ENCODE measurements at places on chromosomes 3 and 15.

GRCh38 chr3:149618151-149619123 lies 39.4 kb downstream of the WWTR1 start:
- peak; percentile 25 for DNase-seq

DNA sequence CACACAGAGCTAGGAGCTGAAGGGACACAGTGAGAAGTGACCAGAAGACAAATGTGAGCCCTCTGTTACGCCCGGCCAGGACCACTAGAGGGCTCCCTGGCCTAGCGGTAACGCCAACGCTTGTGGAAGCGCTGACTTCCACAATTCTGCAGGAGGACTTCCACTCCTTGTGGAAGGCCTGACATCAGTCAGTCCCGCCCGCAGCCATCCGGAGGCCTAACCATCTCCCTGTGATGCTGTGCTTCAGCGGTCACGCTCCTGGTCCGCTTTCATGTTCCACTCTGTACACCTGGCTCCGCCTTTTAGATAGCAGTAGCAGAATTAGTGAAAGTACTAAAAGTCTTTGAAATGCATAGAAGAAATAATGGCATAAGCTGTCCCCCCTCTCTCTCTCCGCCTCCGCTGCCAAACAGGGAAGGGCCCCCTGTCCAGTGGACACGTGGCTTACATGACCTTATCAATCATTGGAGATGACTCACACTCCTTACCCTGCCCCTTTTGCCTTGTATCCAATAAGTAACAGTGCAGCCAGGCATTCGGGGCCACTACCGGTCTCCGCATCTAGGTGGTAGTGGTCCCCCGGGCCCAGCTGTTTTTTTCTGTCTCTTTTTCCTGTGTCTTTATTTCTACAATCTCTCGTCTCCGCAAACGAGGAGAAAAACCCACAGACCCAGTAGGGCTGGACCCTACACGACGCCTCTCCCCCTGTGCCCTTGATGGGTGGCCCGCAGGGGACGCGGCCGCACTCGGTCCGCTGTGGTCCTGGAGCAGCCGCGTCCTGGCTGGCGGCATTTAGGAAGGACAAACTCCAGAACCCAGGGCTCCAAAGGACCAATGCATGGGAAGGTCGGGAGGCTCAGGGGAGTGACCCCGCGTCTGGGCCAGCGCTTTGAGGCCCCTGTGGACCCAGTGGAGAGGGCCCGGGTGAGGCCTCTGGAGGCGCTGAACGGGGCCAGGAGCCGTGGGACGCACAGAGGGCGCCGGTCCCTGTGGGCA lies 27.0 kb upstream of the RPL32 start:
- DNase-seq, result peak; percentile 83

- DNase-seq, result no peak
Observed at GRCh38 chr3:61194892-61195538, 56.2 kb downstream of the FHIT start.

GRCh38 chr3:172052405-172052804 lies 13.0 kb downstream of the FNDC3B start:
- no peak for DNase-seq

DNA sequence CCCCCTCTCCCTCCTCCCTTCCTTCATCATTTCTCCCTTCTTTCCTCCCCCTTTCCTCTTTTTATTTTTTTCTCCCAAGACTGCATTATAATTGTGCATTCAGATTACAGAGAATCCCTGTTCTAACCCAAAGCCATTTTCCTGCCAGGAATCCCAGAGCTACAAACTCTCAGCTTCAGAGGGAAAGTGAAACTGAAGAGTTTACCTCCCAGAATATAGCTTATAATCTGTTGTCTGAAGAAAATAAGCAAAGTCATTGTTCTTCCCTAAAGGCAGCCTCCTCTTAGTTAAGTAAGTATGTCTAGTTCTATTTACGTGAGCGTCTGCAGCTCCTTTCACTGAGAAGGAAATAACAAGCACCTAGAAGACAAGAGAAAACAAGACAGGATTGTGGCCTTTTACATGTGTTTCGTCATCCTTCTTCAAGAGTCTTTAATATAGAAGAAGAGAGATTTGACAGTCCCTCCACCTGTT lies 97.2 kb downstream of the CHST2 start:
- DNase-seq, result peak; percentile 7

- DNase-seq, result no peak
Observed at GRCh38 chr3:61776390-61776789, 215.0 kb downstream of the PTPRG start.

GRCh38 chr3:157500232-157500631 lies 3.0 kb downstream of the VEPH1 start:
- no peak for DNase-seq

DNA sequence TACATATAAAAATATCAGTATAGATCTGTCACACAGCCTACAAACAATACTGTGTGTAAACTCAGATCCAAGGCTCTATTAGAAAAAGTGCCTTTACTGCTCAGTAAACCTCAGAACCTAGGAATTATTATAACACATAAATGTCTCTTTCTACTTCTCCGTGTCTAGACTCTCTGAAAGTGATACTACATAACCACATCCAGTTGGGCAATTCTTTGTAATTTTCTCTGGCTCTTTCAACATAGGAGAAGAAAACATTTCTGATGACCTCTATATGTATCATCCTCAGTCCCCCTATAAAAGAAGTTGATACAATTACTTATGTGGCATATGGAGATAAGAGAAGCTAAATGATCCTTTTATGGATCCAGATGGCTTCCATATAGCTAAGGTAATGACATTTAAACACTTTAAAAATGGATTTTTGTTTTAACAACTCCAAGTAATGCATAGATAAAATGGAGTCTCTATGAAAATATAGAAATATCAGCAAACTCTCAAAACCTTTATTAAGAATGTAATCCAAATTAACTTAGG lies 104.5 kb downstream of the LSAMP start:
- DNase-seq, result peak; percentile 44

DNA sequence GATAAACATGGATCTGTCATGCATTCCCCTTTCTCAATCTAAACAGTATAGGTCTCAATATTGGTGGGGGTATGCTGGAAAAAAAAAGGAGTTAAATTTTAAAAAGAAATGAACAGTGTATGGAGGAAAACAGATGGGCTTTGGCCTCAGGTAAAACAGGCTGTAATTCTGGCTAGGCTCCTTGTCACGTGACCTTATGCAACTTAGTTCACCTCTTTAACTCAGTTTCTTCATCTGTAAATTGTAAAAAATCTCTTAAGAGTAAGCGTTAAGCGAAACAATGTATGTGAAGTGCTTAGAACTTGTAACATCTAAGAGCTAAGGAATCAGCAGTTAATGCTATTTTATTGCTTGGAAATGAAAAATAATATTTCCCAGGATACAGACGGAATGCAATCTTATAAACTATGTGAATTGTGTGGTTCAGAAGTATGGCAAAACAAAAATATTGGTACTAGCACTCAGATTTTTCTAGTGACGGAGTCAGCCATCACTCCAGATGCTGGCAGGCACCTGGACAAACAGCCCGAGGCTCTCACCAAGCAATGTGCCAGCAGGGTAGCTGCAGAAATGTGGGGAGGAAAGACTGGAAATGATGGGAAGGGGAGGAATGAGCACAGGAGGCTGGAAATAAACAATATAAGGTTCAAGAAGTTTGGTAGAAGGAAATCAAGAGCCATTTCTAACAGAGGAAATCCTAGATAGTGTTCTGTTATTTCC lies 172.8 kb downstream of the USP13 start:
- DNase-seq, result no peak

- DNase-seq, result no peak
Observed at GRCh38 chr3:160870327-160870726, 114.3 kb downstream of the PPM1L start.

GRCh38 chr15:42510258-42511006 lies 15.0 kb downstream of the SNAP23 start:
- DNase-seq, result no peak

- no peak for DNase-seq
Observed at GRCh38 chr3:187265461-187265955, 26.0 kb downstream of the MASP1 start.

- DNase-seq, result peak; percentile 30
Observed at GRCh38 chr15:57031605-57032004, 113.2 kb downstream of the TCF12 start.

DNA sequence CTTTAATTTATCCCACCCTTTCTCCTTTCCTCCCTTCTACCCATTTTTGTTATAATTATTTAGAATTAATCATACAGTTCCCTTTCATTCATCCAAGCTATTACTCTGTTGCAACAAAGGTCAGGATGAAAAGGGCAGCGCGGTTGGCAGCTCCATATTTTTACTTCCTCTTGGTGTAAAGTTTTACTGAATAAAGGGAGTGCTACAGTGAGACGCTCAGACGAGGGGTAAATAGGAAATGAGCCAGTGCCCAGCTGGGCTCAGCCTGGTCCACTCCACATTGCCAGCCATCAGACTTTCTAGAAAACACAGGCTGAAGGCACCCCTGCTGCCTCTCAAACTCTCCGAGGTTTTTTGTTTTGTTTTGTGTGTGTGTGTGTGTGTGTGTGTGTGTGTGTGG lies 21.9 kb upstream of the ZBTB38 start:
- DNase-seq, result no peak

- no peak for DNase-seq
Observed at GRCh38 chr3:53239800-53240199, 16.0 kb downstream of the TKT start.

GRCh38 chr3:188036375-188037194 lies 117.4 kb upstream of the LPP start:
- DNase-seq, result no peak

DNA sequence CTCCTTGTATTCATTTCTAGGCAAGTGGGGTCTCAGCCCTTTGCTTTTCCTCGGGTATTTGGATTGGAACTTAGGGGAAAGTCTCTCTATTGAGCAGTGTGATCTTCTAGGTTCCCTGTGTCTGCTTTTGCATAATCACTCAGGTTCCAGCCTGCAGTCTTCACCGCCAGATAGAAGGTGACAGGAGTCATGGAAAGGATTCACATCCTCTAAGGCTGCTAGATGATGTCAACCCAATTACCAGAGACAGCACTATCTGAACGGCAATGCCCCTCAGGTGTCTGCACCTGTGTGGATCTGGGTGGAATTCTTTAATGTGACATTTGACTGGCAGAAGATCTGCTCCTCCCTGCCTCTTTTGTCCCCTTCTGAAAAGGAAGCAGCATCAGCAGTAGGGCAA lies 177.7 kb downstream of the P3H2 start:
- no peak for DNase-seq

DNA sequence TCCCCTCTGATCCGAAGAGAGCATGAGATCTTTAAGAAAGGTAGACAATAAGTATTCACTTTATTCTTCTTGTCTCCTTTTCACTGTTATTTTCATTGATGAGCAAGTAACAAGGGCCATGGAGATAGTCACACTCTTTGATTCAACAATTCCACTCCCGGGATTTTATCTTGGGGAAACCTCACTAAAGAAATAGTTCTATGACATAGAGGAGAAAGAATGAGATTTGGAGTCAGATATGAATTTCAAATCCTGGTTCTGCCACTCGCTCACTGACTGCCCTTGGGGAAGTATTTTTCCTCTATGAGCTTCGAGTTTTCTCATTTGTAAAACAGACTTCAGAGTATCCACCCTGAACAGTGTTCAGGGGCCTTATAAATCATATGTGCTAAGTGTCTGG lies 514.6 kb downstream of the NLGN1 start:
- DNase-seq, result peak; percentile 21
